ENCODE measurements at places on chromosomes 3 and 15.

DNA sequence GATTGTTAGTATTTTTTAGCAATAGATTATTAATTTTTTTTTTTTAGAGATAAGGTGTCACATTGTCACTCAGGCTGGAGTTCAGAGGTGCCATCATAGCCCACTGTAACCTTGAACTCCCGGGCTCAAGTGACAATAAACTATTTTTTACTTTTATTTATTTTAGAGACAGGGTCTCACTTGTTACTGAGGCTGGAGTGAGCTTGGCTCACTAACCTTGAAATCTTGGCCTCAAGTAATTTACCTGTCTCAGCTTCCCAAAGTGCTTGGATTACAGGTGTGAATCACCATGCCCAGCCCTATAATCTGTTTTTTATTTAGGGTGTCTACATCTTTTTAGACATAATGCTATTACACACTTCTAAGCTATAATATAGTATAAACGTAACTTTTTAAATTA, 7.9 kb upstream of the ARPP19 start:
- no peak for DNase-seq

DNA sequence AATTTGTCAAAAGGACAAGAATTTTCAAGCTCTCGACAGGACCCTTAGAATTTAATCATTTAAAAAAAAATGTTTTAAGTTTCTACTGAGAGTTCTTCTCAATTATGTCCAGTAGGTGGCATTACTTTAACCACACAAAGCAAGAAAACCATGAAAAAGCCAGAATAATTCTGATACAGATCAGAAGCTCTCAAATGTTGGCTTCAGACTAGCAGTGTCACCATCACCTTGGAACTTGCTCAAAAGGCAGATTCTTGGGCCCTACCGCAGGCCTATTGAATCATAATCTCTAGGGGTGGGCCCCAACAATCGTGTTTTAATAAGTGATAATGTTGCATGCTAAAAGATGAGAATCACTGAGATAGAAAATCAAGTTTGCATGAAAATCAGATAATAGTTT, 99.5 kb upstream of the KCNMB2 start:
- DNase-seq = no peak

GRCh38 chr15:66881173-66881905, 179.3 kb downstream of the SMAD6 start:
- no peak for DNase-seq

- no peak for DNase-seq
These were observed 30.0 kb upstream of the CYP11A1 start for GRCh38 chr15:74397239-74398068.

- no peak for DNase-seq
These were observed 59.1 kb upstream of the SPRED1 start for GRCh38 chr15:38193496-38193895.

DNA sequence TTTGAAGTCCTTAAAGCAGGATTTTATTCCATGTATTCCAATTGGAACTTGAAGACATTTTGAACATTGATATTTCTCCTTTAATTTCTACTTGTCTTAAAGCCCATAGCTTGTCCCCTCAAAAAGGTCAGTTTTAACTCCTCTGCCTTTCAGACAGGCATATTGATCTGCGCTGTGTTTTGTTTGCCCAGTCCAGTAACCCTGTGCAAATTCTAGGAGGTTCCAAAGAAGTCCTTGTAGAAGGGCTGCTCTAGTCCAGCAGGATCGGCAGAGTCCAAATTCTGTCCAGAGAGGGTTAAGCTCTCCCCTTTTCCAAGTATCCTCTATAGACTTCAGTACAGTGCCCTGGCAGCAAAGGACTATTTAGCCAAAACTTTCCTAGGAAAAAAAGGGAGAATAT, 105.6 kb upstream of the MANF start:
- no peak for DNase-seq

- no peak for DNase-seq
These were observed 361.9 kb upstream of the CFAP20DC start for GRCh38 chr3:59411694-59412093.

DNA sequence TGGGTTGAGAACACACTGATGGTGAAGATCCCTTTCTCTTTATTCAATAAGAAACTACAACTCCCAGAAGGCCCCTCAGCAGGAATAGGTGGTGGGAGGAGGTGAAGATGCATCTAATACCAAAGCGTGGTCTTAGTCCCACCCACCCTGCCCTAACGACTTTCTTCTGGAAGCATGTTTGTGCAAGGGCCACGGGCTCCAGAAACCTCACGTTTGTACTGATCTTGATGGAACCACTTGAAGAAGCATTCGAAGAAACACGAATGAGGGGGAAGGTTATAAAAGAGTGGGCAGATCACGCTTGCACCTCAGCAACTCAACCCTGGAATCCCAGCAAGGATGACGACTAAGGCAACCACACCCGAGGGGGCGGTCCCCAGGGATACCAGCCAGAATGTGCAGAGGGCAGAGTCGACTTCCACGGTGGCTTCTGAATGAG, 10.6 kb upstream of the SLC25A36 start:
- no peak for DNase-seq

- no peak for DNase-seq
These were observed 22.6 kb upstream of the ANO10 start for GRCh38 chr3:43644443-43644842.
